ENCODE measurements at places on chromosomes 5 and 9. TPM values are rescaled to one million over a fixed set of nuclear protein-coding genes. Genes with fewer than 3 reads are reported as not detected.

Gene GCNT4
- total RNA-seq = 14.4 TPM

Gene TMEM245
- 42.1 TPM for total RNA-seq

Gene PCDHB12
- total RNA-seq = 2.0 TPM

- no peak for DNase-seq
- no peak overlapping the region for H3K4me3 ChIP-seq
- no peaks in the 10 kb centered on the region for H3K4me1 ChIP-seq
- H3K27me3 ChIP-seq = no peaks in the 10 kb centered on the region
- peaks cover 12% of the 10 kb centered on the region for H3K36me3 ChIP-seq
Measured at GRCh38 chr5:6758236-6758635, 45.0 kb downstream of the TENT4A start.
